ENCODE measurements at places on chromosomes 6 and 20.
A peak's percentile ranks its signal among the peaks of the same experiment; 100 is the strongest.

DNA sequence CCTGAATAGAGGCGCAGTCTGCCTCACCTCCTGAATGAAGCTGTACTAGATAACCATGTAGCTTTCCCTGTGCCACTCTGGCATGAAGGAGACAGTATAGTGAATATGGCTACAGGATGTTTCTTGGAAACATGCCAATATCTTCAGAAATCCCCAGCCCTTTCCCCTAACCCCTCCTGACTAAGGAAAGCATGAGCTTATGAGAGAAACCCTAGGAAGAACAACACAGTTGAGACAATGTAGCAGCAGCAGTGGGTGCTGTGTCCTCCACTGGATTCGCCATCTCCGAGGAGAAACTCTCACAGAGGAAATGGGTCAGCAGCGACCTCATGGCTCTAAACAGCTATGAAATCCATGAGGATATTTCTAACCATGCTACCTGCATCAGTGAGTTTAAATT lies 6.7 kb downstream of the HLA-DQA1 start:
- no peak for DNase-seq

GRCh38 chr6:147057188-147057587 lies 147.0 kb upstream of the STXBP5 start:
- DNase-seq, result no peak

GRCh38 chr20:59392736-59393135 lies 92.3 kb downstream of the EDN3 start:
- DNase-seq, result no peak

DNA sequence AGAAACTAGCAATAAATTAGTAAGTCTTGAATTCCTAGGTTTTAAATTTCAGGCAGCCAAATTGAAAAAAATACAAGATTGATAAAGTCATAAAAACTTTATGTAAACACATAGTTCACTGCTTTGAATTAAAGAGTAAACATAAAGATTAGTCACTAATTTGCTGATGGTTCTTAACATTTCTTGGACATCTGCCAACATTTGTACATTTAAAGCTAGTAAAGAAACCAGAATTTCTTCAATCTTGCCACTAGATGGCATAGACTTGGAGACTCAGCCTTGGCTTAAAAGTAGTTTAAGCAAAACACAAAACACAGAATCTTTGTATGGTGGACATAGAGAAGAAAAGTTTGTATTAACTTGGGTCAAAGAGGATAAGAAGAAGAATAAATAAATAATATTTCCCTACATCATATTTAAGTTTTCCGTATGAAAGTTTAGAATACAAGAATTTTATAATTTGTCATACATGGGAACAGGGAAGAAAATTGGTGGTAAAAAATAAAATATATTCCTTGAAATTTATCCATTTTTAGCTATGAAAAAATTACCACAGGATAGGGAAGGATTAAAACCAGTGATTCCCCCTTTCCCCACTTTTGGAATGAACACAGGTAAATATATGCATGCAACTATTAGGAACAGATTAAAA lies 41.7 kb upstream of the FAM135A start:
- DNase-seq, result peak; percentile 81

GRCh38 chr6:10837995-10838793 lies at the start of gene MAK:
TSS of gene MAK (minus strand) at chr6:10838539. CDS start at chr6:10830648, 7,891 bp downstream.
- DNase-seq, result peak; percentile 93

DNA sequence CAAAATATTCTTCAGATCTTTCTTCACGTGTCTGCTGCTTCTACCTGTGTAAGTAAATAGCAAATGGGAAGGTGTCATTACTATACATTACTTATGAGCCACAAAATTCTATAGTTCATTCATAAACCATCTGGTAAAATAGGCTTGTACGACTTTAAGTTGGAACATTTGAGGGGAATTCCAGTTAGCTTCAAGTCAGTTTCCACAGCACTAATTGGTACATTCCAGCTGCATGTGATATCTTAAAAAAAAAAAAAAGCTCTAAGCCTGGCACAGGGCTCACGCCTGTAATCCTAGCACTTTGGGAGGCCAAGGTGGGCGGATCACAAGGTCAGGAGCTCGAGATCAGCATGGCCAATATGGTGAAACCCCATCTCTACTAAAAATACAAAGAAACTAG lies 23.1 kb upstream of the TFAP2B start:
- DNase-seq, result no peak

DNA sequence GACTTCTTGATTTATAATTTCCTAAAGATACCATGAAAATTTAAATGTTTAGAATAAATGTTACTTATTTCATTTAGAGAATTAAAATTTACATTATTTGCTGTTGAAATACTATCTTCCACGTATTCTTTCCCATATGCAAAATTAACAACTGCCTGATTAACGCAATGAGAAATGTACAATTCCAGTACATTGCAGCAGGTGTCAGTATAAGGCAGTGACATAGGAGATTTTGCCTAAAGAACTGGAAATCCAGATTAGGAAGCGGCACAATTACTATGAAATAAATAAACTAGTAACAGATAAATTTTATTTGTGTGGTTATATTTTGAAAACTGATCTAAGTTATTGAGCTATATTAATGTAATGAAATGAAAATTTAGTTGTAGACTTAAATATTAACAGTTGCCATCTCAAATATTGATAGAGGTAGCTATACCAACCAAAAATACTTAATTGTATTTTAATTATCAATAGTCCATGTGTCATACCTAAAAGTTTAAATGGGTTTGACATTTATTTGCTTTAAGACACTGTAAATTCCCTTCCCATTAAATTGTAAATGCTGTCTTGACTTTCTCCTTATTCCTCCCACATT lies 300.2 kb downstream of the UTRN start:
- peak; percentile 77 for DNase-seq

Measured in HT-29 (cell line).